EL (cell line): ENCODE measurements at places on chromosomes 13 and 19.
A peak's percentile ranks its signal among the peaks of the same experiment; 100 is the strongest.

- peak; percentile 69 for DNase-seq
Measured at GRCh38 chr13:98466634-98467236, 110.2 kb downstream of the STK24 start.

DNA sequence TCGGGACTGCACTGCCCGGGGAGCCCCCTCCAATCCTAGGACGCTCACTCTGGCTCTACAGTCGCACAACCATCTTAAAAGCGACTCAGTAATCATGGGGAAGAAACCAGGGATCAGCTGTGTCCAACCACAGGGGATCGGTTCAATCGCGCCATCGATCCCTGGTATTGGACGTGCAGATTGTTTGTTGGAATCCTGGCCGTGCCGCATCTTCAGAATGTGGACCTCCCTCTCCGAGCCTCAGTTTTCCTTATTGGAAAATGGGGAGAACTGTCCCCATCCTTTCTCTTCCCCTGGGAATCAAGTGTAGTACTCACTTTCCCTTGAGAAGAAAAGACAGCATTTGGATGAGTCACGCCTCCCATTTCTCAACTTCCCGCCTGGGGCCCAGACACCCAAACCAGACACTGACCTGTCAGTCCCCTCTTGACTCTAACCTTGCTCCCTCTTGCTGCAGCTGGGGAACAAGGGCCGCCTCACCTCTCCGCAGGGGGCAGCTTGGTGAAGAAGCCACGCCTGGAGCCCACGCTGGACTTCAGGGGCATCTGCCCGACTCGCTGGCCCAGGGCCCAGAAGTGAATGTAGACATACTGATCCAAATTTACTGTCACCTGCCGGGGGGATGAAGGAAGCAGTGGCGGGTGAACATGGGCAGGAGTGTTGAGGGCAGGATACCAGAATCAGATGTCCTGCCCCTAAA, 17.6 kb downstream of the EMP3 start:
- peak; percentile 68 for DNase-seq

DNA sequence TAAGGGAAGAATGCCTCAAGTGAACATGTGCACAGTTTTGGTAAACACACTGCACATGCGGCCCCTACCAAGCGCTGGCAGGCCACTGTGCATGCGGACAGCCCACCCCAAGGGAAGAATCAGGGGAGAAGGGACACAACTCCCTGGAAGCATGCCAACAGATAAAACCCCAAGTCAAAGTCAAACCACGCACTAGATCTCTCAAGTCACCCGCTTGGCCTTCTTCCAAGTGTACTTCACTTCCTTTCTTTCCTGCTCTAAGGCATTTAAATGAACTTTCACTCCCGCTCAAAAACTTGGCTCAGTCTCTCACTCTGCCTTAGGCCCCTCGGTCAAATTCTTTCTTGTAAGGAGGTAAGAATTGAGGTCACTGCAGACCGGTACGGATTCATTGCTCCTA, 4.6 kb upstream of the RFXAP start:
- DNase-seq = no peak

GRCh38 chr13:24861617-24862362, 97.8 kb downstream of the RNF17 start:
- DNase-seq = no peak

DNA sequence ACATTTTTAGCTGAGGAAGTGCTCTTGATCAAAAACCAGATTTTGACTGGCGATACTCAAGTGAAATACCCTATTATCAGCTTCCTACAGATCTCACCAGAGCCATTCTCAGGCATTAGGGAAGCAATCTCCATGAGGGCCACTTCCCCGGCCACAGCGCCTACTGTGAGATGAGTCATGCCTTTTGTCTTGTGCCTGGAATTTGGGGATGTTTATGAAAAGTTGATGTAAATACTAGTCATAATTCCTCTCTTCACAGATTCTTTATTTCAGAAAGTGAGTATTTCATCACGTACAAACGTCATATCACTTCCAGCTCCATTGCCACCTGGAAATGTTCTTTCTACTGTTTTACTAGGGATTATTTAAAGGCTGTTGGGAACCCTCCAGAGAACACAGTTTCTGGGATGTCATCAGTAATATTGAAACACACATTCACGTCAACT, 25.3 kb upstream of the SLC46A3 start:
- DNase-seq = peak; percentile 81

DNA sequence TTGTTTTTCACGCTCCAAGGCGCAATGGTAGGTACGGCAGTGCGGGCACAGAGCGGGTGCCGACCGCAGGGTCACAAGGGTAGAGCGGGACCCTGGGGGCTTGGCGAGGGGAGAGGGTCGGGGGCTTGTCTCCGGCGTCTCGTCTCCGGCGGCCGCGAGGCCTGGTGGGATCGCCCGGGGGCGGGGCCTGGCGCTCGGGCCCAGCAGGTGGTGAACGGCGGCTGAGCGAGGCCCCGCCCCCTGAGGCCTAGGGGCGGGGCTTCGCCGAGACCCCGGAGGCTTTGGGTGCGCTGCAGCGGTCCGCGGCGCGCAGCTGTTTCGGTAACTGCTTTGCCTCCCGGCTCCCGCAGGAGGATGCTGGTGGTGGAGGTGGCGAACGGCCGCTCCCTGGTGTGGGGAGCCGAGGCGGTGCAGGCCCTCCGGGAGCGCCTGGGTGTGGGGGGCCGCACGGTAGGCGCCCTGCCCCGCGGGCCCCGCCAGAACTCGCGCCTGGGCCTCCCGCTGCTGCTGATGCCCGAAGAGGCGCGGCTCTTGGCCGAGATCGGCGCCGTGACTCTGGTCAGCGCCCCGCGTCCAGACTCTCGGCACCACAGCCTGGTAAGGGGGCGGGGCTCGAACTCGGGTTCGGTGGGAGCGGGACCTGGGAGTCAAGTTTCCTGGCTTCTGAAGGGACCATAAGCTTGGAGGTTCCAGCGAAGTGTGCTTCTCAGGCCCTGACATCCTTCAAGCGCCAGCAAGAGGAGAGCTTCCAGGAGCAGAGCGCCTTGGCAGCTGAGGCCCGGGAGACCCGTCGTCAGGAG, at the start of gene TSEN34:
TSS of gene TSEN34 (plus strand) at position 298 of the 800 bp plus-strand sequence. CDS start at position 355, 57 bp downstream.
- DNase-seq = peak; percentile 88

GRCh38 chr13:28497143-28497876, 2.4 kb upstream of the FLT1 start:
- DNase-seq = no peak
